Thyroid gland (tissue), 4 donors: ENCODE measurements at places on chromosomes 12 and 14. TPM values are rescaled to one million over a fixed set of nuclear protein-coding genes. Genes with fewer than 3 reads are reported as not detected.

- H3K27ac ChIP-seq = no peak overlapping the region
- H3K4me1 ChIP-seq = peaks cover 11% of the 10 kb centered on the region
- no peaks in the 10 kb centered on the region for H3K36me3 ChIP-seq
- H3K4me3 ChIP-seq = no peak overlapping the region
Observed at GRCh38 chr14:103758059-103758776, 42.6 kb downstream of the ZFYVE21 start.

DNA sequence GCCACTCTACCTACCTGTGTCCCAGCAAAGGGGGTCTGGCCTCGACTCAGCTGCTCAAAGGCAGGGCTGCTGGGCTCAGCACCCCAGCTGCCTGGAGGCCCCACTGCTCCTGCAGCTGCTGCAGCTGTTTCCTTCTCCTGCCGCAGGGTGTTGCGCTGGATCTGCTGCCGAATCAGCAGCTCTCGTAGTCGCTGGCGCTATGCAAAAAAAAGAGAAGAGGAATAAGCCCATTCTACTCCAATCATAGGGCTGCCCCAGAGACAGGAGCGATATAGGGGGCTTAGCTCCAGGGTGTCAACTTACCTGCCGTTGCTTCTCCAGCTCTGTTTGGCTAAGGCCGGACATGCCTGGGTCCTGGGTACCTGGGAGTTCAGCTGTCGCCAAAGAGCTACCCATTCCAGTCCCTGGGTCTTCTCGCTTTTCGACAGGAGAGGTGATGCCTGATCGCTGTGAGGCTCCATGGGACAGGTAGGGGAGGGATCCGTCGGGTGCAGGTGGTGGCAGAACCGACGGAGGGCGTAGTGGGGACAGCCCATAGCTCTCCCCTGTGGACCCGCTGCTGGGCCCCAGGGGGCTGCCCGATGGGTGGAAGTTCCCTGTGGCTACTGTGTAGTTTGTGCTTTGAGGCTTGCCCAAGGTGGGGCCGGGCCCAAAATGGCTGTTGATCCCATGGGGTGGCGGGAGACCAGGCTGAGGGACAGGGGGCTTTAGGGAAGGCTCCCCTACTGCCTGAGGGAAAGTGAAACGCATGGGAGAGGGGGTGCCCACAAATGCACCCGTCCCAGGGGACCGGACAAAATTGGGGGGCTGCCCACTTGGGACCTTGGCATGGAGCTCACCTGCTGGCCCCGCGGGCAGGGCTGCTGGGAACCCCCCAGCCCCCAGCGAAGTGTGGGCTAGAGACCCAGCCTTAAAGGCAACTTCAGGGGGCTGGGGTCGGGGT is 20.9 kb downstream of the KMT2D start:
- peaks cover 85% of the 10 kb centered on the region for H3K36me3 ChIP-seq
- H3K27me3 ChIP-seq = no peaks in the 10 kb centered on the region
- DNase-seq = no peak
- H3K4me3 ChIP-seq = no peak overlapping the region

GRCh38 chr12:84913129-84913515 is 523 bp upstream of the SLC6A15 start:
- no peaks in the 10 kb centered on the region for H3K27me3 ChIP-seq
- H3K36me3 ChIP-seq = no peaks in the 10 kb centered on the region
- H3K27ac ChIP-seq = no peak overlapping the region
- peak; percentile 7 for DNase-seq

DNA sequence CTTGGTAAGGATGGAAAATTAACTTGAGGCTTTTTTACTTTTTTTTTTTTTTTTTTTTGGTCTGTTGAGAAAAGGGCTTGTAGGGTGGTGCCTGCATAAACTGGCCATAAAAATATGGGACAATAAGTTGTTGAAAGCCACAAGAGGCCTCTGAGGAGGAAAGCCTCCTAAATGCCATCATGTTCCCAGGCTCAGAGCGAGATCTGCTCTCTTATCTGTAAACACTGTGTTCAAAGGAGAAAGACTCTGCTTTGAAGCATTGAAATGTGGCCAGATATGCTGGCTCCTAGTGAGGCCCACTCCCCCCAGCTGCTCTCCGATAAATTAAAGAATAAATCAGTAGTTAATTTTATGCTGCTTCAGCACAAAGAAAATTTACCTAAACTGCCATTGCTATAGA is 504.9 kb downstream of the DIO2 start:
- H3K4me1 ChIP-seq = no peaks in the 10 kb centered on the region
- H3K36me3 ChIP-seq = no peaks in the 10 kb centered on the region

DNA sequence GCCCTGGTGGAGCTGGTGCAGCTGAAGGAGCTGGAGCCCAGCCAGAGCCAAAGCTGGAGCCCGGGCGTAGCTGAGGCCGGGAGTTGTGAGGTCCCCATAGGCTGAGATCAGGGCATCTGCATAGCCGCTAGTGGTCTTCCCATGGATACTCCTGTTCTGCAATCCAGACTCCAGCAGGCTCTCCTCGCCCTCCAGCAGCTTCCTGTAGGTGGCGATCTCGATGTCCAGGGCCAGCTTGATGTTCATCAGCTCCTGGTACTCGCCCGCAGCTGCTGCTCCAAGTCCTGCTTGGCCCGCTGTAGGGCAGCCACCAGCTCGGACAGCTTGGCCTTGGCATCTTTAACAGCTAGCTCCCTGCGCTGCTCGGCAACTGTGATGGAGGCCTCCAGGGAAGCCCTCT is 966.1 kb downstream of the FSCB start:
- H3K36me3 ChIP-seq = no peaks in the 10 kb centered on the region
- no peaks in the 10 kb centered on the region for H3K27me3 ChIP-seq
- no peak overlapping the region for H3K27ac ChIP-seq

DNA sequence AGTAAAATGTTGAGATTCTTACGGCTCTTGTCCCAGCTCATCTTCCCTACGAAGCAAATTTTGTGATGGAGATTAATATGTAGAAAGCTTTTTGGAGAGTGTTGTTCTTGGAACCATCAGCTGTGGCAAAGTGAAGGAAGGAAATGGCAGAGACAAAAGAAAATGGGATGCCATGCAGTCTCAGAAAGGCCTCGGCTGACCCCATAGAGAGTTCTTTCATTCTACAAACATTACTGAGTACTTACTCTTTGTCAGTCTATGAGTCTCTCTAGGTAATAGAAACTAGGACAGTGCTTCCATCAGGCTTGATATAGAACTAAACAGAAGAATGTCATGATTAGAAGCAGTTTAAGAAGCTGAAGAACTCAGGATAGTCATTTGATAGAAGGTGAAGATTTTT is 134.1 kb downstream of the PLEKHA5 start:
- H3K27ac ChIP-seq = no peak overlapping the region
- DNase-seq = no peak
- no peaks in the 10 kb centered on the region for H3K4me1 ChIP-seq
- no peak overlapping the region for H3K4me3 ChIP-seq
- H3K36me3 ChIP-seq = no peaks in the 10 kb centered on the region

The RNFT2 gene
- total RNA-seq = 4.7 TPM

DNA sequence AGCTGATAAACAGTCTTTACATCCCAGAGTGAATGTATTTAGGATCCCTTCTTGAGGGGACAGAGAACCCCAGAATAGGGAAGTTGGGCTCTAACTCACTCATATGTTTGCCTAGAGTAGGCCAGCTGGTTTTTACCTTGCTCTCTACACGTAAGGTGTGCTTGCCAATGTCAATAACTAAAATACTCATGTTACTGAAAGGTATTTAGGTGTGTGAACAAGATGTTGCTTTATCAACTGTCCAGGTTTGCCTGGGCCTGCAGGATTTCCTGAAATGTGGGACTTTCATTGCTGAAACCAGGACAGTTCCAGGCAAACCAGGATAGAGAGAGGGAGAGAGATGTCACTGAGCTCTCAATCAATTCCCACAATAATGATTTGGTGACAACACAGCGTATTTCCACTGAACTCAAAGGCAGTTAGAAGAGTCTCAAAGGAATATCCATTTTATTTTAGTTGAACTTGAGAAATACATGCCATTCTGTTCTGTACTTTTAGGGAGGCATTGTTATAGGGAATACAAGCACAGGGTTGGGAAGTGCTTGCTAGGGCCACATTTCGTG is 171.7 kb downstream of the NRXN3 start:
- no peaks in the 10 kb centered on the region for H3K27me3 ChIP-seq
- H3K27ac ChIP-seq = no peak overlapping the region
- DNase-seq = no peak
- no peak overlapping the region for H3K4me3 ChIP-seq

GRCh38 chr14:93045211-93045674 is 70.5 kb downstream of the ITPK1 start:
- peak overlapping the region; percentile 55 for H3K27ac ChIP-seq
- no peaks in the 10 kb centered on the region for H3K36me3 ChIP-seq
- no peak for DNase-seq
- H3K4me3 ChIP-seq = no peak overlapping the region

The CPNE6 gene
- not detected for total RNA-seq

DNA sequence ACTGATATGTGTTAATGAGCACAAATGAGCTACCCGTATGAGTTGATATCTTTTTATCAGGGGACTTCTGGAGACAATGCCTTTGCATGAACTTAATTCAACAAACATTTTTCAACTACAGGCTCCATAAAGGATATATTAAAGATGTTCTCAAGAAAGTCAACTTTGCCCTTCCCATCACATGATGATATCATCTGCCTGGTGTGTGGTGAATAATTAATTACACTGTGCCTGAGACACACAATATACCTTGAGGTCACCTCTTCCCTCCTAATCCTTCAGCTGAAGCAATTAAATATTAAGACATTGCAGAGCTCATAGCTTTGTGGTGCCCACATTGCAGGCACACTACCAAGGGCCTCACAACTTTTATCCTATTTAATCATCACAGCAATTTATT is 22.3 kb upstream of the NTF3 start:
- no peak overlapping the region for H3K27ac ChIP-seq
- H3K4me1 ChIP-seq = no peaks in the 10 kb centered on the region
- DNase-seq = no peak
- no peak overlapping the region for H3K4me3 ChIP-seq

The C1R gene
- 545 TPM for total RNA-seq

GRCh38 chr14:69387311-69387710 is 10.8 kb downstream of the ERH start:
- no peak overlapping the region for H3K4me3 ChIP-seq
- H3K27me3 ChIP-seq = no peaks in the 10 kb centered on the region
- no peak for DNase-seq
- peaks cover 30% of the 10 kb centered on the region for H3K36me3 ChIP-seq
